ENCODE measurements at places on chromosomes 1 and 21.

DNA sequence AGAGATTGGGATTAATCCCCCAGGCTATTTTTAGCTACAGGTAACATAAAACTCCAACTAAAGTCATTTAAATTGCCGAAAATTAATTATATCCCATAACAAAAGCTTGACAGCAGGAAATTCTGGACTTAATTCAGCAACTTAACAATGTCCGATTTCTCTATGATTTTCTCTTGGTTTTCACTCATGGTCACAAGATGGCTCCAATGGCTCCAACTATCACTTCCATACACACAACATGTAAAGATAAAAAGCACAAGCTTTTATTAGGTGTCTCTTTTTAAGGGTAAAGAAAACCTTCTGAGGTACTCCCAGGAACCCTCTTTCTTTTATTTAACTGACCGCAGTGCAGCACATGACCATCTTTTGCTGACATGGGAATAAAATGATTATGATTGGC, 363.5 kb upstream of the PTBP2 start:
- no peak for DNase-seq

DNA sequence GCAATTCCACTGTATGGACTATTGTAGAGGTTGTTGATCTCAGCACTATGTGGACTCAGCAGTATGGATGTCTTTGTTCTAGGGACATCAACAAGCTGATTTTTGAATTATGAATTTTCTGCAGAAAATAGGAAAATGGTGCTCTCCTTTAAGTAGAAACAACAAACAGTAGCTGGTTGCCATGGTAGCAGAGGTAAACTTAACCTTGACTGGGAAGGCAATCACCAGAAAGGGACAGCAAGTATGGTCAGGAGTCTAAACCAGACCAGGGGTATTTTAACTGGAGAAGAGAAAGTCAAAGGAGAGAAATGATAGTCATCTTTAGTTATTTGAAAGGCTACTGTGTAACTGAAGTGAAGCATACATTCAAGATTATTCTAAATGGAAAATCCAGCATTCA, 22.3 kb downstream of the WLS start:
- no peak for DNase-seq

GRCh38 chr1:54569339-54569738, 21.3 kb downstream of the ACOT11 start:
- DNase-seq: no peak

DNA sequence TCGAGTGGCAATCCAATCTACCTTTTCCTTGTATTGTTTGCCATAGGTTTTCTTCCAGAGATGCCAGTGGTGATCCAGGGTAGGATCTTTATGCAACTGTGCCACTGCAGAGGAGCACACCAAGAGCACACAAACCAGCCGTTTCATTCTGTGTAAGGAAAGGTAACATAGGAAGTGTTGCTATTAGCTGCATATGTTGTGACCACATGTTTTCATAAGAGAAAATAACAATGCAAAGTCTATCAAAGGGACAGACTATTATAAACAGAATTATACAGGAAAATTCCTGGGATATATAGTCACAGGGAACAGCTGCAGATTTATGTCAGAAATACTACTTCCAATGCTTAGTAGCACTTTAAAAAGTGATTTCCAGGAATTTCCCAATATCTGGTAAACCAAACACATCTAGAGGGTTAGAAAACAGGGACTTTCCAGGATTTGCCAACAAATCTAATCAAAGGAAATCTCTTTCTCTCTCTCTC, 919 bp downstream of the CTSS start:
- no peak for DNase-seq

DNA sequence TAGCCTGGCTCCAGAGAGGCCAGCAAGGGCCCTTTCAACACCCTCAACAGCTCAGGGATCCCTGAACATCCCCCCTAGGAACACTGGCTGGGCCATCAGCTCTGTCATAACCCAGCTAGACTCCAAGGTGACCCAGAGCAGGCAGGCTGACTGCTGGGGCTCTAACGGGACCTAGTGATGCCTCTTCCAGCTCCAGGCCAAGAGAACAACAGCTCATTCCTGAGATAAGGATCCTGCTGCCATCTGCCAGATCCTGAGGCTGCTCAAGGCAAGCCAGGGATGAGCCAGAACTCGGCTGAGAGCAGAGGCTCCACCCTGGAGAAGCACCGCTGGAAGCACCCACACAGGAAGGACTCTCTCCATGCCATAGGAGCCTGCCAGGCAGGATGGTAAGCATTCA, 2.0 kb downstream of the VSIG8 start:
- DNase-seq: no peak

DNA sequence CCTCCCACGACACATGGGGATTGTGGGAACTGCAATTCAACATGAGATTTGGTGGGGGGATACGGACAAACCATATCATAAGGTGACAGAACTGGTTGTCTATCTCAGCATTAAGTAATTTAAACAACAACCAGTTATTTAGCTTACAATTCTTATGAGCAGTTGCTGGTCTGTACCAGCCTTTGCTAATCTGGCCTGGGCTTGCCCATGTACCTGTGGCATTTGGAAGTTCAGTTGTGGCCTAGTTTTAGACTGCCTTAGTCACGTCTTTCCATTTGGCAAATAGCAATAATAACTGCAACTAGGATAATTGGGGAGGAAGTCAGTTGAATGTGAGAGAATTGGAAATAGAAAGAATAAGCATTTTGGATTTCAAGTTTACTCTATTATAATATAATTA, 441.8 kb upstream of the CXADR start:
- DNase-seq: no peak

Data from stimulated activated CD8-positive, alpha-beta memory T cell treated with anti-CD3 and anti-CD28 coated beads, Interleukin-7, amount 100 ng/mL, for 24 hours (primary cell).